ENCODE measurements at places on chromosomes 2 and 18.

GRCh38 chr2:139911160-139911559 lies 1131.0 kb upstream of the NXPH2 start:
- no peak for DNase-seq

GRCh38 chr2:14815201-14815600 lies 182.7 kb downstream of the LRATD1 start:
- DNase-seq, result no peak

- DNase-seq, result no peak
These were observed 166.5 kb downstream of the RPIA start for GRCh38 chr2:88857951-88858411.

DNA sequence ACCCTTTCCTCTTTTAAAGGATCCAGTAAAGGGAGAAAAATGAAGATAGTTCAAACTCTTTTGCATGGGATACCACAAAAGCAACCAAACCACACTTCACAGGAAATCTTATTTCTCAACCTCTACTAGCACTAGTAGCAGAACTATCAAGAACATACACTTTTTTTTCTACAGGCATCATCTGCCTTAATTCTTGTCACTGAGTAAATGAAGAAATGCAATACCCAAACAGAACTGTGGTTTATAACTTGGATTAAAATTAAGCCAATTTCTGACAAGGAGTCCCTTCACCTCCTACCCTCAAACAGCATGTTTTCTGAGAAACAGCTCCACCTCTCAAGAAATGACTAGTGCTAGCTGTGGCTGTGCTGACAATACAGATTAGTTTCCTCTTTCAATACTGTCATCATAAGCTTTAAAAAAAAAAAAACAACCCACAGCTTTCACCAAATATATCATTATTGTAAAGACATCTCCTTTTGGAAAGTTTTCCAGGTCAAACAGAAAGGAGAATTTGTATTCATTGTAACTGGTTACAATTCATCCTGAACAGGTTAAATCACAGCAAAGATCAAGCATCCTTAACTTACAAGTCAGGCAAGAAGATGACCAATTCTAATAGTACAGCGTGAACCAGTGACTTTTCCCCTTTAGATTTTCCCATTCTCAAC lies 44.4 kb downstream of the PTPN2 start:
- no peak for DNase-seq

Measured in omental fat pad (tissue), 4 donors.